ENCODE measurements at places on chromosomes 3 and 15.
A peak's percentile ranks its signal among the peaks of the same experiment; 100 is the strongest.

- no peak for DNase-seq
These were observed 237.6 kb downstream of the TUSC7 start for GRCh38 chr3:116947148-116947547.

GRCh38 chr3:48562367-48563095 is 1.1 kb downstream of the UCN2 start:
- no peak for DNase-seq

- no peak for DNase-seq
These were observed 36.6 kb downstream of the BUB1B start for GRCh38 chr15:40197434-40197833.

- no peak for DNase-seq
These were observed 40.8 kb downstream of the GOLGA6L1 start for GRCh38 chr15:23095796-23096195.

DNA sequence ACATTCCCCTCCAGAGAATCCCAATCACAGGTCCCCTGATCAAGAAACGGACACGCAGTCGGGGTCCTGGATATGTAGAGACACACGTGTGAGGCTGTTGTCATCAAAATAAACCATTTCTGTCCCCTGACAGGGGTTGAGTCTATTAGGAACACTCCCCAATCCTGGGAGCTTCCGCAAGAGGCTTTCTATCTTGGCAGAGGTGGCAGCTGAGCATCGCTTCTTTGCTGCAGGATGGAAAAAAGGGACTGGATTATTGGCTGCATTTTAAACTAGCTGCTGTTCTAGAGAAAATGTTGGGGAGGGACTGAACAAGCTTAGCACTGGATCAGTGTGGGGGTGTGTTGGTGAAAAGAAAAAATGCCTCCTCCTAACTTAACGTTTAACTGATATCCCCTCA is 2.5 kb upstream of the CNTN4 start:
- no peak for DNase-seq

GRCh38 chr3:101963902-101964362 is 114.6 kb downstream of the NFKBIZ start:
- DNase-seq = peak; percentile 49

DNA sequence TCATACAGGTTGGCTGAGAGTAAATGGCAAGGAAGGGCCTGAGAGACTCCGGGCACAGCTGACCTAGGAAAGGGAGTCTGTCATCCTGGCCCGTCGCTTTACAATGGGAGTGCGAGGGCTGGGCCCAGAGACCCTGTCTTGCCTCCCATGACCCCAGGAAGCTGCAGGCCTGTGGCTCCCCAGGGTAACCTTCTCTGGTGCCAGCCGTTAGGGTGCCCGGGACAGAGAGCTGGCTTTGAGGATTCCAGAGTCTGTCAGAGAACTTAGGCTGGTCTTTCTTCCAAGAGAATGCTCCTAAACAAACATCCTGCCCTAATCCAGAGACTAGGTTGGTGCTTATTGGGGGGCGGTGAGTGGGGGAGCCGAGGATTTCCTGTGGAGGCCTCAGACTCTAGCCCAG is 18.5 kb downstream of the ZNF710 start:
- no peak for DNase-seq

DNA sequence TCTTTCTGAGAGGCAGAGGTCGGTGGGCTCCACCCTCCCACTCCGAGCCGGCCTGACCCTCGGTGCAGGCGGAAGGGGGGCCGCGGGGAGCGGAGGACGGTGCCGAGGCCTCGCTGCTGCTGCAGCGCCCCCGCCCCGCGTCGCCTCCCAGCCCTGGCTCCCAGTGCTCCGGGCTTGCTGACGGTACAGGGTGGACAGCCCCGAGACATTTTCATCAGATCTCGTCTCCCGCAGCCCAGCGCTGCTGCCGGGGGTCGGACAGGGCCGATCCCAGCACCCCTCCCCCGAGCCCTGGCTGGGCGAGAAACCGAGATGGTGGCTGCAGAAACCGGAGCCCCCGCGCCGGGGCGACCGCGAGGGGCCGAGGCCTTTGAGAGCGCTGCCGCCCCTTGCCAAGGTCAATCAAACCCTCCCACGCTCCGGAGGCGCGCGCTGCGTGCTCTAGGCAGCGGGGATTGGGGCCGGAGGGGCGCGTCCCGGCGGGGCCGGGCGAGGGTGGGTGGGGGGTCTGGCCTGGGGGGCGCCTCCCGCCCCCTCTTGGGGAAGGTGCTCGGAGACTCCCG is 42.5 kb downstream of the EPHB3 start:
- no peak for DNase-seq

DNA sequence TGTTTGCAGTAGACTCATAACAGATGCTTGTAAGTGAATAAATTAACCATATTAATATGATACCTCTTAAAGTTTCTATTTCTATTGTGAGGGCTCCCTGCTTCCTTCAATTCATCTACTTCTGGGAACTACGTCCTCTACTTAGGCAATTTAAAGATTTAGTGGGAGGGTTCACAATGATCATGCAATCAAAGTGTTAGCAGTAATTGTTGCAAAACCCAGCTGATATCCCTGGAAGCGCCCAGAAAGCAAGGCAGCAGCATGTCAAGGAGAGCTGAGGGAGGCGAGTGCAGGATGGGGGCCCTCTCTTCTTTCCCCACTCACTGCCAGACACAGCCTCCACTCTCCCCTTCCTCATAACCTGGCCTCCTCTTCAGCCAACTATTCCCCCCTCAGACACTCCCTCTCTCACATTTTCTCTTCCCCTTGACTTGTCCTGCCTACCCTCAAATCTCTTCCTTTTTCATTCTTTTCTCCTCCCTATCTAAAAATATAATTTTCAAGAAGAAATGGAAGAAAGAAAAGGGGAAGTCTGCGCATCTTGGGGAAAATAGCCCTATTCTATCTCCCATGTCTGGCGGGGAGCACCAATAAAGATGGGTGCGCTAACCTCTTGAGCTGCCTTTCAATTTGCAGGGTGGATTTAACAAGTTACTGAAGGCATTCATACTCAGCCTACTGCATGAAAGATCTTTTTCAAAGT is 6.6 kb downstream of the TMEM212 start:
- DNase-seq = no peak

DNA sequence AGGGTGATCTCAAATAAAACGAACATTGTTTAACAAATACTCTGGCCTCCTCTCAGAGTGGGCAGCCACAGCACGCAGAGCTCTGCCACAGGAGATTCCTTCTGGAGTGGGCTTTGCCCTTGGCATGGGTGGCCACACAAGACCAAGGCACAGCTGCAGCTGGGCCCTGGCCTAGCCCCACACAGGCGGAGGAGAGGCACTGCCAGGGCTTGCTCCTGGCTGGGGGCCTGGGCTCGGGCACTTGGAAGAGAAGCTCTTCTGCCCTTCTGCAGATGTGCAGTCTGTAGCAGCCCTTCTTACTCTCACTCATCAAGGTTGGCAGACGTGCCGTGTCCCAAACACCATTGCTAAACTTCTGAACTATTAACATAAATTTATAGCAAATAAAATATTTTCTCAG is 67.2 kb downstream of the CRTC3 start:
- no peak for DNase-seq

- DNase-seq = no peak
These were observed 101.0 kb downstream of the ANP32A start for GRCh38 chr15:68719672-68720071.

DNA sequence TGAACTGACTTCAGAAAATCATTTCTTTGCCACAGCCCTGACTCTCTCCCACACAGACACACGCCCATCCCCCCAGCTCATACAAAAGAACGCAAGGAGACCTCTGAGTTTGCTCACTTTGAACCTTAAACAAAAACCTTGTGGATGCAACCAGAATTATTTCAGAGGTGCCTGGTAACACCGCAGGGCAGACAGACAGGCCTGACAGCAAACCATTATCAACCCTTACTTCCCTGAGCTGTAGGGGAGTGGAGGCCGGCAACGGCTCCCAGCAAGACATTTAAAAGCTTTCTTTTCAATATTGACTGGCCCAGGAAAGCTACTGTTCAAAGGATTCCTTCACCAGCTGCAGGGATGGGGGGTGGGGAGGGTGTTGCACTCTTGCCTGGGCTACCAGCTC is 2.0 kb upstream of the EFCC1 start:
- no peak for DNase-seq

DNA sequence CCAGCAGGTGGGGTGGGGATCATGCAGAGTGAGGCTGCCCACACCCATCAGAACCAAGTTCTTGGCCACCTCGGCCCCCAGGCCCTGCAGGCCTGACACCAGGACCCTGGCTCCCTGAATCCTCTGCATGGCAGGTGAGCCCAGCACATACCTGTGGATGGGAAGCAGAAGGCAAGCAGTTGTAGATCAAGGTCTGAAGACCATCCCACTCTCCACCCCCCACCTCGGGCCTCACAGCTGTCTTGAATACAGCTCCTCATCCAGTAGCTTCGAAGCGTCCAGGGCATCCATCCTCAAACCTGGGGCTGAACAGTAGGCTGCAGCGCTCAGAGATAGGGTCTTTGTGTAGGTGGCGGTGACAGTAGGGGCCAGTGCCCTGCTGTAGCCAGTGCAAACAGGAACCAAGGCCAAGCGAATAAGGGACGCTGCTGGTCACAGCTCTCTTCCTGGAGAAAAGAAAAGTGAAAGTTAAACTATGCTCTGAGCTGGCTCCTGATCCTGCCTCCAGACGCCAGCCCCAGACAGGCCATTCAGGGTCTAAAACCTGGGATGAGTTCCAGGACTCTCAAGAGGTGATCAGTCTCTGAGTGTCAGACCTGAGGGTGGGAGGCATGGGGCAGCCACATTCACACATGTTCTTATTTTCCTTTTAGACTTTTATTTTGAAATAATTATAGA is at the start of gene UBA7:
TSS of gene UBA7 (minus strand) at position 457 of the 678 bp plus-strand sequence. CDS start at position 291, 166 bp downstream.
- DNase-seq = peak; percentile 50

GRCh38 chr3:185716436-185717108 is 108.3 kb downstream of the IGF2BP2 start:
- no peak for DNase-seq

GRCh38 chr3:66386925-66387650 is 113.7 kb downstream of the LRIG1 start:
- no peak for DNase-seq

GRCh38 chr3:44099566-44100297 is 142.0 kb upstream of the TOPAZ1 start:
- no peak for DNase-seq

DNA sequence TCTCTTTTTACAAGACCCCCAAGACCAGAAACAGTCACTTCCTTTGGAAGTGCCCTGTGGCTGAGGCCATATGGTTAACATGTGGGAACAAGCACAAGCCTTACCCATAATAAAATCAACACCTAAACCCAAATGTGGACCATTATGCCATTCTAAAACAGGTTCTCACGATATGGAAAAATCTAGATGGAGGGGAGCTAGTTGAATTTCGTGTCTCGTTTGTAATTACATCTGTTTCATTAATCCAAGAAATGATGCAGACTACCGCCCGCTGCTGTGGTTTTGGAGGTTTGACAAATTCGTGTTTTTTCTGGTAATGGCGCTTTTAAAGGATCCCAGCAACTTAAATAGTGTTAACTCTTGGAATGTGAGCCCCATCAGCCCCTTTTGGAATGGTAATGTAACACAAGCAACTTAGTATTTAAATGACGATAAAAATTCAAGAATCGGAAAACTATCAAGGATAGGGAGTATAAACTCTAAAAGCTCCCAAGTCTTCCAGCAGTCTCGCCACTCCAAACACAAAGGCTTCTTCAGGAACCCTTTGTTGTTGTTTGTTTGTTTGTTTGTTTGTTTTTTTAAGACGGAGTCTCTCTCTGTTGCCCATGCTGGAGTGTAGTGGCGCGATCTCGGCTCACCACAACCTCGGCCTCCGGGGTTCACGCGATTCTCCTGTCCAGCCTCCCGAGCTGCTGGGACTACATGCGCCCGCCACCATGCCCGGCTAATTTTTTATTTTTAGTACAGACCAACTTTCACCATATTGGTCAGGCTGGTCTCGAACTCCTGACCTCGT is 1.1 kb downstream of the CNBP start:
- peak; percentile 43 for DNase-seq

- DNase-seq = peak; percentile 30
These were observed 40.0 kb upstream of the TRH start for GRCh38 chr3:129934234-129935123.

- DNase-seq = no peak
These were observed 112.0 kb downstream of the FAM43A start for GRCh38 chr3:194797555-194798250.

- no peak for DNase-seq
These were observed 4.8 kb upstream of the ZMAT3 start for GRCh38 chr3:179076243-179077027.

GRCh38 chr15:31225356-31225955 is 101.2 kb upstream of the KLF13 start:
- DNase-seq = no peak

- DNase-seq = no peak
These were observed 45.1 kb downstream of the SEMA5B start for GRCh38 chr3:122982216-122983185.

DNA sequence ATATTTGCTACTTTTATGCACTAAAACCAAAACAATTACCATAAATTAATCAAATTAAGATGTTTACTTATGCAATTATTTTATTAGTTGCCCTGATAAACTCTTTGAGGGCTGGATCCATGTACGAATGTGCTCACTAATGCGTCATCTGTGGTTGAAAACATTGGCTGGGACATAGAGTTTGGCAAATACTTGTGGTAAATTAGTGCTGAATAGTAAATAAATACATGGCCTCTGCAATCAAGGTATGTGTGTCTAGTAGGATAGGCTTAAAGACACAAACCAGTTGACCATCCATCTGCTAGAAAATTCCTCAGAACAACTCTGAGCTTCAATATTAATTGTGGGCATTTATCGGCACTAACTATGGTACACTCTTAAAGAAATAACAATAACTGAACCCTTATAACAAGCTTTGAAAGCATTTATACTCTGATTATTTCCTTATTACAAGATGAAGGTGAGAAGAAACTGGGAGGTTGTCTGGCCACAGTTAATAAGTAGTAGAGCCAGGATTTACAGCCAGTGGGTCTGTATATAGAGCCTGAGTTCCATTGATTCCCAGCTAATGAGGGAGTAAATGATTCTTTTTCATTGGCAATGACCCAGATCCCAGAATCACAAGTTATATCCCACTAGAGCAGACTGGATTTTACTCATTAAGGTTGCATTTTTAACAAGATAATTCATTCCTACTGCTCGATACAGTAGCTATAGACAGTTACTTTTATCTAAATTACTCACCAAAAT is 169.5 kb upstream of the CNTN6 start:
- no peak for DNase-seq

DNA sequence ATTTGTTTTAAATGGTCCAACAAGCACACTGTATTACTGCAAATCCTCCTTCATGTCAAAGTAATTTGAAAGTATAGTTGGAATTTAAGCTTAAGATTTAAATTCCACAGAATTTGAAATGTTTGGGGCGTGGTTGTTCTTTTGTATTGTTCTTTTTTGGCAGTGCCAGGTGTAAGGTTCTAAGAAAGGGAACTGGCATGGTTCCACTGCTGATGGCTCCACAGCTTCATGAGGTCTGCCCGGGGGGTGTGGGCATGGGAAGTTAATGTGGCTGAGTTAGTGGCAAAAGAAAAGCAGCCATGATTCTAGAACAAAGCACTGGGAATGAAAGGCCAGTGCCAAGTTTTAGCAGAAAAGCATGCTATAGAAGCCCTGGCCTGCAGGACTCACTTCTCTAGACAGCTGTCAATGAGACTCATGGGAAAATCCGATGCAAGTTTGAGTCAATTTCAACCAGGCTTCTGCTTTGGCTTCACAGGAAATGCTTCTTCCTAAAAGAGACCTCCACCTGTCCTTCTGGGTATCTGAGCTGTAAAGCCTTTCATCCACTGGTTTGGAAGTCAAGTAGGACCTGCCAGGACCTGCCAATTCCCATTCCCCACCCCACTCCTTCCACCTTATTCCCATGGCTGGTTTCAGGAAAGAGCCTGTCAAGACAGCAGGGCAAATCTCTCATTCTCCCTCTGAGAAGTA is 18.9 kb downstream of the CDCP1 start:
- DNase-seq = no peak

- DNase-seq = no peak
These were observed 120.0 kb downstream of the CYP19A1 start for GRCh38 chr15:51218299-51218938.

Data from stimulated activated CD4-positive, alpha-beta T cell treated with anti-CD3 and anti-CD28 coated beads, Interleukin-15, amount 100 ng/mL, for 24 hours (primary cell).